Stimulated activated CD4-positive, alpha-beta T cell treated with anti-CD3 and anti-CD28 coated beads, Interleukin-2, amount 100 ng/mL, for 24 hours (primary cell): ENCODE measurements at places on chromosomes 13 and 19.

DNA sequence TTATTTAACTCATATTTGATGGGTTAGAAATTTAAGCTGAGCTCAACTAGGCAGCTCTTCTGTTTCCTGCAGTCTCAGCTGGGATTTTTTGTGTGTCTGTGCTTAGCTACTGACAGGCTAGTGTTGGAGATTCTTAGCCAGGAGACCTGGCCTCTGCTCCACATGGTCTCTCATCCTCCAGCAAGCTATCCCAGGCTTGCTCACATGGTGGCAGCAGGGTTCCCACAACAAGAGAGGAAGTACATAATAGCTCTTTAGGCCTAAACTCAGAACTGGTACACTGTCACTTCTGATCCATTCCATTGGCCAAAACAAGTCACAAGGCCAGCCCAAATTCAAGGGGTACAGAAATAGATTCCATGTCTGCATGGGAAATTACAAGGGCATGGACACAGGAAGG lies 406.2 kb downstream of the SUCLA2 start:
- no peak for DNase-seq

DNA sequence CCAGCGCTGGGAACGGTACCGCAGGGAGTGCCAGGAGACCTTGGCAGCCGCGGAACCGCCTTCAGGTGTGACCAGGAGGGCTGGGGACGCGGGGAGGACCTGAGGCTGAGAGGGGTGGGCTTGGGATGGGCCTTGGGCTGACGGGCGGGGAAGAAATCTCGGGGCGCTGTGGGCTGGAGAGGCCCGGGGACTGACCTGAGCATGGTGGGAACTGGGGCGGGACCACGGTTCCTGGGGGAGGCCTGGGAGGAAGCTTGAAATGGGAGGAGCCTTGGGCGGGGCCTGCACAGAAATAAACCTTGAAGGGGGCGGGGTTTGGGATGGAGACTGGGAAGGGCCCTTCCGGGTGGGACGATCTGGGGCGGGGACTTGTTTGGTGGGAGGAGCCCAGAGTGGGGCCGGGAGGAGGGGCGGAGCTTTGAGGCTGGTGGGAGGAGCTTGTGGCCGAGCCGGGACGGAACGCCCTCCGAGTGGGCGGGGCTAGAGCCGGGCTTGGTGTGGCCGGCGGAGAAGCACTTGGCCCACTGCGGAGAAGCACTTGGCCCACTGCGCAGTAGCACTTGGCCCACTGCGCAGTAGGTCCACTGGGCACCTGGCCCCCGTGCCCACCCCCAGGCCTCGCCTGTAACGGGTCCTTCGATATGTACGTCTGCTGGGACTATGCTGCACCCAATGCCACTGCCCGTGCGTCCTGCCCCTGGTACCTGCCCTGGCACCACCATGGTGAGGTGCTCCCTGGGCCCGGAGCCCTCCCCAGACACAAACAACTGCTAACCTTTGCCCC lies 2.8 kb downstream of the GIPR start:
- peak; percentile 53 for DNase-seq

DNA sequence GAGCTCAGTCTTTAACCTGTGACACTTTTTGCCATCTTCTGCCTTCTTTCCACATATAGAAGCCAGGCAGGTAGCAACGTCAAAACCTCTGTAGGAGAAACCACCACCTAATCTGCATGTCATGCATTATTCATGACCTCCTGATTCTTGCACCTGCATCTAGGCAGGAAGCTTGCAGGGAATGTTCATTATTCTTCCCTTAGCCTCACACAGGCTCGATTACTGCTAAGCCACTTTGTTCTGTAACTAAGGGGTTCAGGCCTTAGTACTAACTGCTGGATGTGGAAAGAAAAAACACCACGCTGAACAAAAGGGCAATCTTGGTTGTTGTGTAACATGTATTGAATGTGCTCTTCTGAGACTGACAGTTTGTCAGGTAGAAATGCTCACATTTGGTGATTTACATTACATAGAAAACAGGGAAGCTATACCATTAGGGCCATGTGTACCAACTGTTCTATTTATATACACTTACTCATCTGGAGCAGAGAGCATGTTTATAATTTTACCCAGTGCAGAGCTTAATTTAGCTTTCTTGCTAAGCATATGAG lies 366.9 kb downstream of the KLF12 start:
- no peak for DNase-seq

- DNase-seq = no peak
Observed at GRCh38 chr19:6856749-6857372, 30.5 kb upstream of the ADGRE1 start.

DNA sequence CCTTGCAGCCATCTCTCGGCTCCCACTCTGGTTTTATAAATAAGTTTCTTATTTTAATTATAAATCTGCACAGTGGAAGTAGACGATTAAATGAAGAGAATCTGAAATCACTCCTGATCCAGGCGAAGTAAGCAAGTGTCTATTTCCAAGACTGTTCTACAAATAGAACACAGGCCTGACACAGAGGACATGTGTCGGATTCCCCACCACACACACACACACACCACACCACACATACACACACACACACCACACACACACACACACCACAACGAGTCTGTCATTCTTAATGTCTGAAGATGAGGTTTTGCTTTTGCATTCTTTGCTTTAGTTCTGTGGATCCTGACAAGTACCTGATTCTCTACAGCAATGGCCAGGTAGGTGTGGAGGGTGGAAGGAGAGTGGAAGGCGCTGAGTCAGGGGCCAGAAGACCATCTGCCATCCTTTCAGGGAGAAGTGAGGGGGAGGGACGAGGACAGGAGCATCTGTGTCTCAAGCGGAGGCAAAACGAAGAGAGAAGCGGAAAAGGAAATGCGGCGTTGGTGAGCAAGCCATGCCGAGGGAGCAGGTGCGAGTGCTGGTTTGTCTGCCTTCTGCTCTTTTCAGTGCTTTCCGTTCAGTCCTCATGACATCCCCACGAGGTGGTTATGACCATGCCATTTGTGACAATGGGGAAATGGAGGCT lies 110.2 kb downstream of the TEX26 start:
- DNase-seq = no peak

DNA sequence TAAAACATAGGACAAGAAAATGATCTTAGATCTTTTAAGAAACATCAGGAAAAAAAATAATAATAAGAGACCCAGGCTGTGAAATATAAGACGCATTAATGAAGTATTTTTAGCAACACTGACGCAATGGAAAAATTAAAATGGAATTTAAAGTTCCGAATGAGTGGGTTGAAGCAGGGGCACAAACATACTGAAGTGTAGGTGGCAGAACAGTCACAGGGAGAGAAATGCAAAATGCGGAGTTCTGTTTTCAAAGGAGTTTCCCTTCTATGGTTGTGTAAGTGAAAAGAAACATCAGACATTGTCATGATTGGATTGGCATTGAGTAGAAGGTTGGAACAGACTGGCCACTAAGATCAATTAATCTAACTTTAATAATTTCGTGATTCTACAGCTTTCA lies 159.8 kb downstream of the CYSLTR2 start:
- DNase-seq = no peak

DNA sequence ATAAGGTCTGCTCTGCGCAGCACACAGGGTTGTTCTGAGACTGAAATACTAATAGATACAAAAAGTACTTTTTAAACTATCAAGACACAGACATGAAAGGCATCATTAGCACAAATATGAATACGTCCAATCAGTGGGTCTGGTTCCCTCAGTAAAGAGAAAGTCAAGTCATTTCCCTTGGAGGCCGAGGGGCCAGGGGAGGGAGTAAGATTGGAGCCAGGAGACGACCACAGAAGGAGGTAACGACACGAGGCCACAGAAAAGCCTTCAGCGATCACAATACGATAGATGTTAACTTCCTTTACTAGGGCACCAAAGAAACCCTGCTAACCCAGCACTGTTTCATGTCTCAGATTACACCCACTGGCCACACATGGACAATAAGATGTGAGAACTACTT lies 5.3 kb downstream of the CARS2 start:
- no peak for DNase-seq
